SJSA1 (cell line): ENCODE measurements at places on chromosomes 16 and 17.
A peak's percentile ranks its signal among the peaks of the same experiment; 100 is the strongest.

- no peak for DNase-seq
These were observed 652 bp upstream of the SLC25A19 start for GRCh38 chr17:75289832-75290337.

- DNase-seq: peak; percentile 82
These were observed 1.2 kb upstream of the FOXF1 start for GRCh38 chr16:86508947-86509758.

- DNase-seq: peak; percentile 55
These were observed 31.3 kb downstream of the DCUN1D3 start for GRCh38 chr16:20868890-20869289.

DNA sequence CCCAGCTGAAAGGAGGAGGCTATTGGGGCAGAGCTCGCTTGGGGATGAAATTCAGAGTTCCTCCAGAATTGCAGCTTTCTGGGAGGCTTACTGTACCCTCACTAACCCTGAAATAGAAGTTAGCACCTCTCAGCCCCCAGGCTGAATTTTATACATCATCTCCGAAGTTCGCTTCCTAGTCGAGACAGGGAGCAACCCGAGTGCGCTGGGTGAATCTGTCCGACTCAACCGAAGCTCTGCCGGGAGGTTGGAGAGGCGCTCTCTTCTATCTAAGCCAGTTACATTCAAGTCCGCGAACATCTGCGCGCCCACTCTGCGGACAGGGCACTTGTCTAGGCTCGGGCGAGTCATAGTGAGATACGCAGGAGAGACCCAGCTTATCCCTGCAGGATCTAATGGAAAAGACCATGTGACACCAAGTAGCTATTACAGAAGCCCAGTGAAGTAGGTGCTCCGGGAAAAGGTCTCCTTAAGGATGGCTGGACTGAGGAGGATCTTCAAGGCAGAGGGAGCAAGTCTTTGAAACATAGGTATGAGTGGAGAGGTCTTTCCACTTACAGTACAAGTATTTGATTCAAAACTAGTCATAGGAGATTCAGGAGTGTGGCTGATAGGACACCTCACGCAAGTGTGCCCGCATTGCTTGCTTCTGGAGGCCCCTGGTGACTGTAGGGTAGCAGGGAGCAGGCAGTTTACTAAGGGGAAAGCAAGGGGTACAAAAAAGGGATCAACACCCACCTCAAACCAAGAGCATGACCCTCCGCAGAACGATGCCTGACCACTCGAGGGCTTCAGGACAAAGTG is 646 bp upstream of the HES7 start:
- DNase-seq: no peak

DNA sequence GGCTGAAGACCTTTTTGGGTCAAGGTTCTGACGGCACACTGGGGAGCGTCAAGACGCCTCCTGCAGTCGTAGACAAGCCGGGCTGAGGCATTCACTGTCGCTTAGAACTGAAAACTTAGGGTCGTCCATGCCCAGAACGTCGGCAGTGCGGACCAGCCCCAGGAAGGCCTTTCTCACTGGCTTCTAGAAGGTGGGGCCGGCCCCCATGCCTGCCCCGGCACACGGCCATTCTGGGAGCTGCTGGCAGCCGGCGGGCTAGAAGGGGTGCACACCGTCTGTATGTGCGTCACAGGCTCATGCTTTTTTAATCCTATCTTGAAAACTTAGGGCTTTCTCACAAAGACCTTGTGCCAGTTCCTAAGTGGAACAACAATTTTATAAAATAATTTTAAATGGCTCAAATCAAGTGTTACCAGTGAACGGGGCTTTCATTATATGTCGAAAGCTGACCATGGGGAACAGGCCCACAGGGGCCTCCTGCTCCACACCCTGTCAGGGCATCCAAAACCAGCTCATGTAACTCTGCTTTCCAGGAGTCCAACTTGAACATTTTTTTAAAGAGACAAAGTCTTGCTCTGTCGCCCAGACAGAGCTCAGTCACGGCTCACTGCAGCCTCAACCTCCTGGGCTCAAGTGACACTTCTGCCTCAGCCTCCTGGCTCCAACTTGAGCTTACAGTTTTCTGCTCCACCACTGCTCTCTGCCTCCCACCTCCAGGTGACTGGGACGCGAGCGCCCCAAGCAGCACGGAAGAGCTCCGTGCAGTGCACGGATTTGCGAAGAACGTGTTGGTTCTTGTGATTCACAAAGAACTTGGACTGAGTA is 111.2 kb downstream of the ANKRD11 start:
- no peak for DNase-seq

DNA sequence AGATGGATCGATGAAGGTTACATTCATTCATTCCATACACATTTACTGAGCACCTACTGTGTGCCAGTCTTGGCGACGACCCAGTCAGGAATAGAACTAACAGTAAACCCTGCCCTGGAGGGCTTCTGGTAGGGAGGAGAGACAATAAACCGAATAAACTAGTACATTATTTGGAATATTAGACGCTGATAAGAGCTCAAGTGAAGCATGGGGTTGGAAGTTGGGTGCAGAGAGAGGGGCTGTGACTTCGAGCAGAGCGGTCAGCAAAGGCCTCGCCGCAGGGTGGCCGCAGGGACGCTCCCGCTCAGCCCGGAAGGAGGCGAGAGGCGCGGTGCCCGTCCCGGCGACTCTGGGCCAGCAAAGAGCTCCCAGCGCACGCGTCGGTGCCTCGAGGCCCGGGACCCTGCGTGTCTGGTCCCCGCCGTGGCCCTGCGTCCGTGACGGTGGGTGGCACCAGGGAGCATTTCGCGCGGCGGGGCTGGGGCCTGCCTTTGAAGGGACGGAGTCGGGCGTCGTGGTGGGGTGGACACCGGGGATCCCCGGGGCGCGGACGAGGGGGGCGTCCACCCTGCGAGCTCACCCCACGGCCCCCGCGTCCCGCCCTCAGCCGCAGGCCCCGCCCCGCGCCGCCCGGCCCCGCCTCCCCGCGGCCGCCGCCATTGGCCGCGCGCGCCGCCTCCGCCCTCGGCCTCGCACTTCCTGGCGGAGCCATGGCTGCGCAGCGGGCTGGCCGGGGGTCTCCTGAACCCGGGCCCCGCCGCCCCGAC is at the start of gene KLHL36:
Gene KLHL36, plus strand, starts transcription at position 684 of the 767 bp plus-strand sequence. CDS start 2,357 bp downstream, outside the sequence.
- no peak for DNase-seq

- DNase-seq: peak; percentile 18
These were observed 11.9 kb upstream of the PITPNM3 start for GRCh38 chr17:6568184-6568758.

GRCh38 chr17:10316801-10317542 is 55.8 kb downstream of the MYH13 start:
- peak; percentile 60 for DNase-seq

DNA sequence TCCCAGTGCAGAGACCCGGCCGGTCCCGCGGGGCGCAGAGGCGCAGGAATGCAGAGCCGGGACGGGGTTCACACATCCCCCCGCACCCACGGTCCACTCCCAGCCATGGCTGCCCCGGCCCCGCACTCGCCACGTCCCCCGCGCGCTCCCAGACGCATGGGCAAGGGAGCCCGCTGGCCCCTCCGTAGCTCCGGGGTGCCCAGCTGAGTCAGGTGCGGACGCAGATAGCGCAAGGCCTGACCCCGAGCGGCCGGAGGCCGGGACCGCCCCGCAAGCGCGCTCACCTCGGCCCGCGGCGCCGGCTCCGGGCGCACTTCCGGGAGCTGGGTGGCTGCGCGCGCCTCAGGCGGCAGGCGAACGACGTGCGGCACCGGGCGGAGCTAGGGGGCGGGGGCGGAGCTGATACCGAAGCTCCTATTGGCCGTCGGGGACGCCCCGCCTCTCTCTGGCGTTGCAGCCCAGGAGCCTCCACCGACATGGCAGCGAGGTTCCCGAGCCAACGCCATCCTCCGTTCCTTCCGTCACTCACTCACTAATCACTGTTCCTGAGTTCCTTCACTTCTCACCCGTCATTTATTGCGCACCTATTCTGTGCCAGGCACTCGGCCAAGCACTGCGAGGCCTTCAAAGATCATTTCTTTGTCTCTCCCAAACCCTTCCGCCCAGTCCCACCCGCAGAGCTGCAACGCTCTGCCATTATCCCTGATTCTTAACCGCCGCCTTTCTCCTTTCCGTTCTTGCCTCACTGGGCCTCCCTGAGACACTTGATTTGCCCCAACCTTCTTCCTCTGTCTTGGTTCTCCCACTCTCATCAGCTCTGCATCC is at the start of gene ZNF18:
Gene ZNF18, minus strand, starts transcription at position 329 of the 825 bp plus-strand sequence. CDS start 4,646 bp downstream, outside the sequence.
- DNase-seq: peak; percentile 95

GRCh38 chr16:9251026-9251425 is 159.6 kb downstream of the HAPSTR1 start:
- no peak for DNase-seq

GRCh38 chr17:47188271-47188875 is 722 bp downstream of the CDC27 start:
- DNase-seq: peak; percentile 68

- DNase-seq: no peak
These were observed 30.4 kb upstream of the DHX8 start for GRCh38 chr17:43453331-43453812.

DNA sequence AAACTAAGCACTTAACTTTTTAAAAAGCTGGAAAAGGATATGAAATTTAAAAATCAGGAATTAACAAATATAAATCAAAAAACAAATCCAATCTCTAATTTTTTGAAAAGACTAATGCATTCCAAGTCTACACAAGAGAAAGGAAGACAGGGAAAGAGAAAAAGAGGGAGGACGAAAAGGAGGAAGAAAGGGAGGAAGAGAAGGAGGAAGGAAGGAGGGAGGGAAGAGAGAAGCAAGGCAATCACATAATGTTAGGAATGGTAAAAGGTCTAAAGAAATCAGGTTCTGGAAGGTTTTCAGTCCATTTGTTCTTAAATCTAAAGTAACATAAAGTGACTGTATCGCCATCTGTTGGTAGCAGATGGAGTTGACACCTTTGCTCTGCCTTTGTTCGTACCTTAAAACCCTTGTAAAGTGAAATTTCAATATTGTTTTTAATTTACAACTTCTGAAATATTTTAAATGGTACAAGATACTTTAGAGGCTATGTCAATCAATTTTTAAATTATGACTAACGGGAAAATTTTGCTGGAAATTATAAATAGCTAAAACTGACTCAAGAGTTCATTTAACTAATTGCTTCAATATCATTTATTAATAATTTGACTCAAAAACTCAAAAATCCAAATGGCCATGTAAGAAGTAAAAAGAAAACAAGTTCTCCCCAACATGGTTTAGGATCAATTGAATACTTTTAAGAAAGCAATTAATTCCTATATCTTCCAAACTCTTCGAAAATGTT is 20.4 kb upstream of the CDYL2 start:
- DNase-seq: peak; percentile 15

- DNase-seq: no peak
These were observed 368.2 kb downstream of the SNX29 start for GRCh38 chr16:12344577-12345343.

GRCh38 chr17:75273977-75274708 is 3.1 kb upstream of the MIF4GD start:
- no peak for DNase-seq

DNA sequence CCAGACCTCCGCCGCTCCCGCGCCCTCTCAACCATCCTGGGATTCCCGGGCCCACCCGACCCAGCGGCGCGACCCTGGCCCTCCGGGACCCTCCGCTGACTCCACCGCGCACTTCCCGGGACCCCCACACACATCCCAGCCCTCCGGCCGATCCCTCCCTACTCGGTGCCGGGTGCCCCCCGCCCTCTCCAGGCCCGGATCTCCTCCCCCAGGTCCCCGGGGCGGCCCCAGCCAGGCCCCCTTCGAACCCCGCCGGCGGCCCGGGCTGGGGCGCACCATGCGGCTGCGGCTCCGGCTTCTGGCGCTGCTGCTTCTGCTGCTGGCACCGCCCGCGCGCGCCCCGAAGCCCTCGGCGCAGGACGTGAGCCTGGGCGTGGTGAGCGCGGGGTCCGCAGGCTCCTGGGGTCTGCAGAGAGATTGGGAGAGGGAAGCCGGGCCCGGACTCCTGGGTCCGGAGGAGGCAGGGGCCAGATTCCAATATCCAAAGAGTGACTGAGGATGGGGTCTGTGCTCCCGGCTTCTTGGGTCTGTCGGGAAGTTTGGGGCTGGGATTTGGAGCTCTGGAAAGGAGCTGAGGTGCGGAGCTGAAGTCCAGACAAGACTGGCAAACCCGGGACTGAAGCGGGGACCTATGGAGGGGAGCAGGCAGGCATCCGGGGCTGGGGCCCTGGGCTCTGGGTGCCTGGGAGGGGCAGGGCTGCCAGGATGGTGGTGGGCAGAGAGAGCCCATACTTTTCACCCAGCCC is 453 bp downstream of the MMP25 start:
- DNase-seq: no peak

- DNase-seq: no peak
These were observed 9.4 kb upstream of the SP6 start for GRCh38 chr17:47860386-47860785.

DNA sequence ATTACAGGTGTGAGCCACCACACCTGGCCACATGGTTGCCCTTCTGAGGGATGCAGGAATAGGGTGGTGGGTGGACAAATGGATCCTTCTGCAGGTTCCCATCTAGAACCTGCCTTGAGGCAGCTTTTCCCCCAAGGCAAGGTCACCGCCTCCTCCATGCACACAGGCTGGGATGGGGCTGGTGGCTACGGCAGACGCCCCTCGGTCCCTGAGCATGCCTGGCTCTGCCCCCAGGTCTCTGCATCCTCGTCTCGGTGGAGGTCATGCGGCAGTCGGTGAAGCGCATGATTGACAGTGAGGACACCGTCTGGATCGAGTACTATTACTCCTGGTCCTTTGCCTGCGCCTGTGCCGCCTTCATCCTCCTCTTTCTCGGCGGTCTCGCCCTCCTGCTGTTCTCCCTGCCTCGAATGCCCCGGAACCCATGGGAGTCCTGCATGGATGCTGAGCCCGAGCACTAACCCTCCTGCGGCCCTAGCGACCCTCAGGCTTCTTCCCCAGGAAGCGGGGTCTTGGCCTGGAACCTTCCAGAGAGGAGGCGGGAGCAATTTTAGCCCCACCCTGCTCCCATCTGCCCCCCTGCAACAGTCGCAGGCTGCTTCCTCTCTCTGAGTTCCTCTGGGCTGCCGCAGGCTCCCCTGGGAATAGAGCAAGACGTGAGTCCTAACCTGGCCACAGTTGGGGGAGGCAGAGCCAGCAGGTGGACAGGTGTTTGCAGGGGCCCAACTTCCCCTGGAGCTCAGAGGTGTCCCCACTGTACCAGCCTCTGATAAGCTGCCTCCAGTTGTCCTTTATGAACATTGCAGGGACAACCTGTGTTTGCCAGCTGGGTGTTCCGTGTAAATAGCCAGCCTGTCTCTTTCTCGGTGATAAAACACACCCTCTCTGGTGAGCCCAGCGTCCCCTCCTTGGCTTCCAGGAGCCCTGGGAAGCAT is 11.7 kb downstream of the CACNG1 start:
- DNase-seq: no peak

DNA sequence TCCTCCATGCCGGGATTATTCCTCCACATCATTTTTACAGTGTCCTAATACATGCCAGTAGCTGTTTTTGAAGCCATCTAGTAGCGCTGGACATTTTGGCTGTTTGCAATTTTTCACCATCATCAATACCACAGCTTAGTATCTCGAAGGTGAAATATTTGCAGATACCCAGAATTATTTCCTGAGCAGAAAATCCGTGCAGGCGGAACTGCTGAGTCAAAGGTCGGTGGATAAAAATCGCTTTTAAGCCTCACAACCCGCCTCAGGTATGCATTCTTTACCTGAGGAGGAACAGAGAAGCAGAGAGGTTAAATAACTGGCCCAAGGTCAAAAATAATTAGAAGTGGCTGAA is 584 bp upstream of the TNRC6A start:
- DNase-seq: no peak

GRCh38 chr16:1176280-1176897 is 23.5 kb downstream of the CACNA1H start:
- no peak for DNase-seq

- DNase-seq: no peak
These were observed 42.2 kb upstream of the BRD7 start for GRCh38 chr16:50411034-50411433.

GRCh38 chr16:70331588-70332358 is 14.9 kb upstream of the DDX19A start:
- DNase-seq: peak; percentile 23

- no peak for DNase-seq
These were observed 43.7 kb downstream of the GOSR1 start for GRCh38 chr17:30520882-30521281.
